ENCODE measurements at places on chromosomes 5 and 9. TPM values are rescaled to one million over a fixed set of nuclear protein-coding genes. Genes with fewer than 3 reads are reported as not detected.

Gene NRARP
- 0.90 TPM for total RNA-seq

Gene ADAMTS19
- total RNA-seq: 0.17 TPM

Gene EMB
- total RNA-seq: 18.5 TPM

Gene WDR41
- 36.2 TPM for total RNA-seq

Gene CTXN3
- not detected for total RNA-seq

Gene FGF18
- total RNA-seq: not detected

GRCh38 chr5:85814596-85814995, 803.1 kb upstream of the COX7C start:
- no peak for DNase-seq

DNA sequence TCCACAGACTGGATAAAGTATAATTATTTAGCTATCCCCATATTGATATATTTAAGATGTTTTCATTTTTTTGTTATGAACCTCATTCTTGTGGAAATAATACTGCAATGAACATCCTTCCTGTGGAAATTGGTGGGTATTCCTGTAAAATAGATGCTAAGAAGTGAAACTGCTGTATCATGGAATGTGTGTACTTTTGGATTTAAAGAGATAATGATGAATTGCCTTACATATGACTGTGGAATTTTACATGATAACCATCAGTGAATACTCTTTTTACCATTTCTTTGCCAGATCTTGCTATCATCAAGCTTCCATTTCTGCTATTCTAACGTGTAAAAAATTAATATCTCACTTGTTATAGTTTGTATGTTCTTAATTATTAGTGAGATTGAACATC, 847.9 kb downstream of the EFNA5 start:
- DNase-seq: no peak

GRCh38 chr9:26129217-26129616, 451.0 kb upstream of the TUSC1 start:
- DNase-seq: no peak

GRCh38 chr5:73333944-73334703, 114.5 kb downstream of the FOXD1 start:
- DNase-seq: no peak

DNA sequence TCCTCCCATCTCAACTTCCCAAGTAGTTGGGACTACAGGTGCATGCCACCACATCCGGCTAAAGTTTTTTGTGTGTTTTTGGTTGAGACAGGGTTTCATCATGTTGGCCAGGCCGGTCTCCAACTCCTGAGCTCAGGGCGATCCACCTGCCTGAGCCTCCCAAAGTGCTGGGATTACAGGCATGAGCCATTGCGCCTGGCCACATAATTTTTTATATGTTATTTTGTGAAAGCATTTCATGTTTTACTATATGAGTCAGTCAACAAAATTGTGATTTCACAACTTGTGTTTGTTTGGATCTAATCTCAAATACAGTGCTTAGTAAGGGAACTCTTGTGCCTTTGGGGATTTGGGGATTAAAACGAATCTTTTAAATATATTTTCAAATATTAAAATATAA, 20.0 kb upstream of the FAM120AOS start:
- DNase-seq: no peak

DNA sequence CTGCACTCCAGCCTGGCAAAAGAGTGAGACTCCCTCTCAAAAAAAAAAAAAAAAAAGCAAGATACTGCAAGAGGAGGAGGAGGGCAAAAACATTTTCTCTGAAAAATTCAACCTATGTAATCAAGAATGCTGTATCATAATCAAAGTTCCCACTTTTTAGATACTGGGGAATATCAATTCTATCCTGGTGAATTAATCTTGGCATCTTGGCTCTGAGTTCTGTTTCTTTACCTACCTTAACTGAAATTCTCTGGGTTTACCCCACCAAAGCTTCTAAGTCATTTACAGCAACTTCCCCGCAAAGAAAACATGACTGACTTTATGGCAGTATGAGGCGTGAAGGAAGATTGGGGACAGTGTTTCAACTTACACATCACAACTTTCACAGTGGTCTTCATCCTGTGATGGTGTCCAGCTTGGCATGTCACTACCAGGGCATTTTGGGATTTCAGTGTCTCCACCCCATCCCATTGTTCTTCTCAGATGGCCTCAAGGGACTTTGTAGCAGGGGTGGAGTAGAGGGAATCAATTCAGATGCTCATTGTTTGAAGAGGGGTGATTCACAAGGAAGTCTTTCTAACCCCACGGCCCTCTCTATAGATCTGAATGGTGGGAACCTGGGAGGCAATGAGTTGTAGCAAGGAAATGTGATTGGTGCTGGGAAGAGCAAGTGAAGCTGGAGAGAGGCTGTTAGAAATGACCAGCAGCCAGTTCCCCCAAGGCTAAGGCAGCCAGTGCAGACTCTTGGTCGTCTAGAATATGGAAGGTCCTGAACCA, 130.5 kb downstream of the SCAMP1 start:
- DNase-seq: peak; percentile 71

- no peak for DNase-seq
Observed at GRCh38 chr9:124803911-124804310, 27.0 kb downstream of the OLFML2A start.

DNA sequence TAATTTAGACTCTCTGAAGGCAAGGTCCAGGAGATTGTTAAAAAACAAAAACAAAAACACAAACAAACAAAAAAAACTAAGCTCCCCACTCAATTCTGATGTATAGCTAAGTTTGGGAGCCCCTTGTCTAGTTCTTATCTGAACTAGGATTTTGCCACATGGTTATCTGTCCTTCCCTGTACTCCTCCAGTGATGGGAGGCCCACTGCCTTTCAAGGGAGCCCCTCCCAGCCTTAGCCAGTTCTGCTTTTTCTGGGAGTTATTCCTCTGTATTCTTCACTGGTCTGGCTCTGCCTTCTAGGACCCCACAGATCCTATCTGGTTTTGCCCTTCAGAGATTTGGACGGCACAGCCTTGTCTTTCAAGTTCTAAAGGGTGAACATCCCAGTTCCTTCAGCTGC, 2.1 kb upstream of the ALDH1B1 start:
- no peak for DNase-seq

DNA sequence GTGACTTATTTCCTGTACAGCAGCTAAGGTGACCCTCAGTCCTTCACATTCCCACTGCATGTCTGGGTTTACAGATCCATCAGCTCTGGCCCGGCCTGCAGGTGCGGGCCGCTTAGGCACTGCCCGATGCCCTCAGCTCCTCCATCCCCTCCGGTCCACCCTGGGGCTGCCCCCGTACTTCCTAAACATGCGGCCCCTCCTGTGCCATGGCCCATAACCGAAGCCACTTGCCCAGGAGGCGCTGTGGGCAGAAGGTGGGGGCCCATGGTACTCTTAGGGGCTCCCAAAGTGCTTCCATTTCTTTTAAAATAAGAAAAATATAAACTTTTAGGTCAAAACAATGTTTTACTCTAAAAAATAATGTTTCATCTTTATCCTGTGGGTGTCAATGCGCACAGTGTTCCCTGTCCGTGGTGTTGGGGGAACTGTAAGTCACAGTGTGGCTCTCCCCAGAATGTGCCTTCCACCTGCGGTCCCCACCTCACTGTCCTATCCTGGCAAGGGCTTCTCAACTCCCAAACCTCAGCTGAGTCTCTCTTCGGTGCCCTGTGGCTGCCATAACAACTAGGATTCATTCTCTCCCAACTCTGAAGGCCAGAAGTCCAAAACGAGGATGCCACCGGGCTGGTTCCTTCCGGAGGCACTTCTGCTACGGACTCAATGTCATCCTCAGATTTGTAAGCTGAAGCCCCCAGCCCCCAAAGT, 132.7 kb upstream of the LPCAT1 start:
- no peak for DNase-seq

- no peak for DNase-seq
Observed at GRCh38 chr9:73174330-73174980, 22.8 kb downstream of the ANXA1 start.

DNA sequence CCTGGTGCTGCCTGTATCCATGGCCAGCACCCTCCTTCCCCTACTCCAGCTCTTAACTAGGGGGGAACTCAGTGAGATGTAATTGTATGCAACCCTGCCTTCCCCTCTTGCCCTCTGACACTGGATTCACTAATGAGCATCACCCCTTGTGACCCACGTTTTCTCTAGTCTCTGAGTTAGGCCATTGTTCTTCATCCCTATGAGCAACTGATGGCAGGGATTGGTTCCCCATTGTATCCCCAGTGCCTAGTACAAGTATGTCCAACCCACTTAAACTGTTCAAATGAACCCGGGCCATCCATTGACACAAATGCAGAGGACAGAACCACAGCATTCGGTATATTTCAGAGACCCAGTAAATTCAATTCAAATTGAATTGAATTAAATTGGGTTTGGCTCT, 77.6 kb upstream of the ASTN2 start:
- DNase-seq: no peak

GRCh38 chr9:127808347-127809001, 5.8 kb downstream of the FPGS start:
- DNase-seq: no peak

DNA sequence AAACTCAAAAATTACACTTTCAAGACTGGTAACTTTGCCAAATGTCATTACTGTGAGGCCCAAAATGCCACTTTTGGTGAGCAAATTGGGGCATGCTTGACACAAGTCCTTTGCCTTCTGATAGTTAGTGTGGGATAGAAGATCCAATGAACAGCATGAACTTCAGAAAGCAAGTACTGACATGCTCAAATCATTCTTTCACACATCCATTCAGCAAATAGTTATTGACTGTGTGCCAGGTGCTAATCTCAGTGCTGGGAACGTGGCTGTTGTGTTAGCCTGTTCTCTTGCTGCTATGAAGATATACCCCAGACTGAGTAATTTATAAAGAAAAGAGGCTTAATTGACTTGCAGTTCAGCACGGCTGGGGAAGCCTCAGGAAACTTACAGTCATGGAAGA, 247.0 kb downstream of the CHSY3 start:
- no peak for DNase-seq

DNA sequence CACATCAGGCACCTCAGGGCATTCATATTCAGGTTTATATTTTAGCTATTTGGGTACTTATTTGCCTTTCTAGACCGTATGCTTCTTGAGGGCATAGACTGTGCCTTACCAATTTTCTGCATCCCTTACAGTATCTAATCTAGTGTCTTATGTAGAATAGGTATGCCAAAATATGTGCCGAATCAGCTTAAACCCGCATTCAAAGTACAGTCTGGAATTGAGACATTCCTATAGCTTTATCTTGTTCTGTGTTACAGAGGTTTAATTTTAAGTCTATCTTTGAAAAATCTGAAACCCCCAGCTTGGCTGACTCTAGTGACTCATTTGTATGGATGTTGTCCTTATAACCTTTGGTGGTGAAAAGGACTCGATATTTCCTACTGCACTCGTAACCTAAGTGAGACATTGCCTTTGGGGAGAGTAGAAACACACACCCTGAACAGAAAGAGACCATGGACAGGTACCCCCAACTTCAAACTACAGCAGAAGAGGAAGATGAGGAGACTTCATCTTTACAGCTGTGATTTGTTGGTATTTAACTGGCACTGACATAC, 27.0 kb upstream of the TMOD1 start:
- peak; percentile 4 for DNase-seq

DNA sequence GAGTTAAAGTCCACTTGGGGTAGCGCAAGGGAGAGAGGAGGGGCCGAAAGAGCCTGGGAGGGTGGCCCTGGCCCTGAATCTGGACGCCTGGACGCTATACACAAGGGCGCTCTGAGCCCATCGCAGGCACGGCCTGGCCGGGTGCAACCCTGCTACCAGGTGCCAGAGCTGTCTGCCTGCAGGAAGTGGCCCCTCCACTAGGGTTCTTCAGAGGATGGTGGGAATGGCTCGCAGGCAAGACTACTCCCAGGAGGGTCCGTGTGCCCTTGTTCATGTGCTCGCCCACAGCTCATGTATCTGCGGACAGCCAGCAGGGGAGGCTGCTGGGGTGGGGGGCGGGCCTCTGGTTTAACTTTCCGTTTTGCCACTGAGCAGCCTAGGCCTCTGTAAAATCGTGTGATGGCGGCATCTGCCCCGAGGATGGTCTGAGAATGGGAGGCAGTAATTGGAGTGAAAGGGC, 1.4 kb upstream of the NKD2 start:
- no peak for DNase-seq

GRCh38 chr9:134679616-134680392, 38.2 kb downstream of the COL5A1 start:
- DNase-seq: no peak

GRCh38 chr9:76459694-76460635, 983 bp downstream of the GCNT1 start:
- DNase-seq: peak; percentile 46
